CD4-positive, alpha-beta memory T cell (primary cell): ENCODE measurements at places on chromosomes 16 and 17.

DNA sequence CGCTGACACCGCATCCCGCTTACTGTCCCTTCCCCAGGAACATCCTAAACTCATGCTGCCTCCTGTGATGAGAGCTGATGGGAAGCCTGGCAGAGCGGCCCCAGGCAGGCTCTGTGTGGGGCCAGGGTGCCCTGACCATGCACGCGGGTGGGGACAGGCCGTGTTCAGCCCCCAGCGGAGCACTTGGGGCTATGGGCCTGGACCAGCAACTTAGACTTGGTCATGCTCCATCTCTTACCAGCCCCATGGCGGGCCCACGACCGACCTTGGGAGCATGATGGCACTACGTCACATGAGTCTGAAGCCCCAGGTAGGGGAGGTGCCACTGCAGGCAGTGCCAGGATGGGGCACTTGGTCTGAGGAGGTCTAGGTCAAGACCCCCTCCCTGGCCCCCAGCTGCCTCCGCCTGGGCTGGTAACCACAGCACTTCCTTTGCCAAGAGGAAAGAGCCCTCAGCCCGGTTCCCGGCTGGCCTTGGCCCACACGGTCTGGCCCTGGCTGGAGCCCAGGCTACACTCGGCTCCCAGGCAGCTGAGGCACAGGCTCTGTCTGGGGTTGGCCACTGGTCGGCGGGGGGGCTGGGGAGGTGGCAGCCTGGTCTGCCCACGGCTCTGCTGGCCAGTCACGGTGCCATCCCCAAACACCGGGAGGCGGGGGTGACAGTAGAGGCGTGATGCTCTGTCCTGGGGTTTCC is 25.7 kb downstream of the BAHCC1 start:
- no peak for DNase-seq

- no peak for DNase-seq
Measured at GRCh38 chr16:70652322-70652721, 6.0 kb downstream of the IL34 start.

- no peak for DNase-seq
Measured at GRCh38 chr17:6153375-6153774, 83.2 kb downstream of the WSCD1 start.

DNA sequence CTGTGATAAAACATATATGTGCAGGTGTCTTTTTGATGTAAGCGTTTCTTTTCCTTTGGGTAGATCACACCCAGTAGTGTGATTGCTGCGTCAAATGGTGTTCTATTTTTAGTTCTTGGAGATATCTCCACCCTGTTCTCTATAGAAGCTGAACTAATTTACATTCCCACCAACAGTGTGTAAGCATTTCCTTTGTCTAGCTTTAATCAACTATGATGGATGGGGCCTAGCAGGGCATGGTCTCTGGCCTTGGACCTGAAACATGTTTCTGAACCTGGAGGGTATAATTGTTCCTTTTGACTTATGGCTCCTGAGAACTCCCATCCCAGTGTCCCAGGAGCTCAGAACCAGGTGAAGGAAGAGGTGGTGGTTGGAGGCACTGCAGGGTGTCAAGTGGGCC is 93.9 kb downstream of the HAPSTR1 start:
- no peak for DNase-seq
